ENCODE measurements at places on chromosomes 1 and 21. TPM values are rescaled to one million over a fixed set of nuclear protein-coding genes. Genes with fewer than 3 reads are reported as not detected.

The RAB3B gene
- 2.8 TPM for total RNA-seq

The ADAMTS5 gene
- not detected for total RNA-seq

The LCE3B gene
- not detected for total RNA-seq

The S100A11 gene
- 973 TPM for total RNA-seq

The TCHHL1 gene
- total RNA-seq, result 0.08 TPM

The VHLL gene
- not detected for total RNA-seq

The SPOCD1 gene
- 6.2 TPM for total RNA-seq

The FCRLA gene
- 0.47 TPM for total RNA-seq

The SMCP gene
- total RNA-seq, result not detected

The PTGER3 gene
- total RNA-seq, result not detected

The S100A14 gene
- total RNA-seq, result 2,019 TPM

The ACP6 gene
- 22.7 TPM for total RNA-seq

The LMX1A gene
- total RNA-seq, result not detected

The EDN2 gene
- 0.08 TPM for total RNA-seq

The ZNF593OS gene
- total RNA-seq, result not detected

The ZNF436 gene
- 11.6 TPM for total RNA-seq

The NEGR1 gene
- 0.08 TPM for total RNA-seq

The GBP5 gene
- total RNA-seq, result 0.11 TPM

The GJC2 gene
- 0.38 TPM for total RNA-seq

The COL24A1 gene
- total RNA-seq, result not detected

The HRNR gene
- not detected for total RNA-seq

The LPAR3 gene
- 40.6 TPM for total RNA-seq

The PLOD1 gene
- total RNA-seq, result 117 TPM

The OLIG2 gene
- not detected for total RNA-seq

The MX2 gene
- total RNA-seq, result not detected

The PRAMEF1 gene
- not detected for total RNA-seq

The C8B gene
- not detected for total RNA-seq

The MSH4 gene
- total RNA-seq, result not detected

The MFAP2 gene
- total RNA-seq, result 91.4 TPM

The TMEM125 gene
- 3.0 TPM for total RNA-seq

The OPRD1 gene
- total RNA-seq, result not detected

The RBM8A gene
- total RNA-seq, result 248 TPM

The NCDN gene
- total RNA-seq, result 14.2 TPM

The EPS8L3 gene
- total RNA-seq, result not detected
